Left lung (tissue), 14 donors: ENCODE measurements at places on chromosomes 13 and 19. TPM values are rescaled to one million over a fixed set of nuclear protein-coding genes. Genes with fewer than 3 reads are reported as not detected.

ZNF653 gene
- total RNA-seq: 8.4 TPM

DNA sequence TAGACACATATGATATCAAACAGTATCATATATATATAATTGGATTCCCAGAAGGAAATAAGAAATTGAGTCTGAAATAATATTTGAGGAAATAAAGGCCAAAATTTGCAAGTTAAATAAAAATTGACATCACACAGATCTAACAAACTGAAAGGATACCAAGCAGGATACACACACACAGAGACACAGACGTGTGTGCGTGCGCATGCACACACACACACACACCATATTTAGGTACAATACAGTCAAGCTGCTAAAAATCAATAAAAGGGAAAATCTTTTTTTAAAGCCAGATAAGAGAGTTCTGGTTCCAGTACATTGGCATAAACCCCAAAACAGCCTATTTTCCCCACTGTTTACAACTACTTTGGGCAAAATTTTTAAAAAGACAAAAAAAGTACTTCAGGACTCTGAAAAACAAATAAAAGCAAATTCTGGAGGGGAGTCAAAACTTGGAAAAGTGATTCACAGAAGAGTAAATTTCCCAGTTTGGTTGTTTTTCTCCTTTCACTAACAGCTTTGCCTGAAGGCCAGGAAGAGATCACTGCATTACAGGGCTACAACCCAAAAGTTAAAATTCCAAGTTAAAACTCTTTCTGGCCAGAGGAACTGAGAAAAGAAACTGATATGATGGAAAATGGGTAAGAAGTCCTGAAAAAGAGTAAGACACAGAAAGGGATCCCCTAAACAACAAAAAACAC is 16.2 kb downstream of the MYCBP2 start:
- no peak for DNase-seq

TLE6 gene
- 6.9 TPM for total RNA-seq

DNA sequence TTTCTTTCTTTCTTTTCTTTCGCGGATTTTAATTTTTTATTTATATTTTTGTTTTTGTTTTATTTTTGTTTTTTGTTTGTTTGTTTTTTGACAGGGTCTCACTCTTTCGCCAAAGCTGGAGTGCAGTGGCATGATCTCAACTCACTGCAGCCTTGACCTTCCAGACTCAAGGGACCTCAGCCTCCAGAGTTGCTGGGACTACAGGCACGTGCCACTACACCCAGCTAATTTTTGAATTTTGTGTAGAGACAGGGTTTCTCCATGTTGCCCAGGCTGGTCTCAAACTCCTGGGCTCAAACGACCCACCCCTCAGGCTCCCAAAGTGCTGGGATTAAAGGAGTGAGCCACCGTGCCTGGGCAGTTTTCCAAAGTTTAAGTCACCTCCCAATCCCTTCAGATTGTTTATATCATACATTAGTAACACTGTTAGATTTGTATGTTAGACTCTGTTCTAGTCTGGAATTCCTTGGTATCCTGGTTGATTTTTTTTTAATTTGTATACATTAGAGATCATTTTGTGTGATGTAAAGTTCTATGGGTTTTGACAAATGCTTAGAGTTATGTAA is 597.3 kb downstream of the DCT start:
- no peak for DNase-seq
